Stromal cell of bone marrow (primary cell): ENCODE measurements at places on chromosomes 12 and 14.
A peak's percentile ranks its signal among the peaks of the same experiment; 100 is the strongest.

GRCh38 chr12:83932011-83932410 lies 980.6 kb downstream of the SLC6A15 start:
- DNase-seq = no peak

- peak; percentile 27 for DNase-seq
Observed at GRCh38 chr14:29558516-29558915, 369.1 kb downstream of the PRKD1 start.

DNA sequence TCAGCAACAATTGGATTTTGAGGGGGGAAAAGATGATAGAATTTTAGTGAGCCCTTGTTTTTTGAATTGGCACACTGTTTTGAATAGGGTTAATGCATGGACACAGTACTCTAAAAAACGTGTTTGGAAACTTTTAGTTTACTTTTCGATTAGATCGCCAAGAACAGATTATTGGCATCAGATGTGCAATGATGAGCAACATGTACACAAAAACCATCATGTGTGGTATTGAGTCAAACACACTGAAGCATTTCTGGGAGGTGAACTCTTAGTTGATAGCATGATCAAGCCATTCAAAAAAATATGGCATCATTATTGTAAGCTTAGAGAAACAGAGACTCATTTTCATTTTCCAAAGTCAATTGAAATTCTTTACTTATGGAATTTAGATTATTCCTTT lies 329.2 kb downstream of the ADAMTS20 start:
- DNase-seq = no peak

- no peak for DNase-seq
Observed at GRCh38 chr14:23146980-23147379, 27.9 kb upstream of the CEBPE start.

DNA sequence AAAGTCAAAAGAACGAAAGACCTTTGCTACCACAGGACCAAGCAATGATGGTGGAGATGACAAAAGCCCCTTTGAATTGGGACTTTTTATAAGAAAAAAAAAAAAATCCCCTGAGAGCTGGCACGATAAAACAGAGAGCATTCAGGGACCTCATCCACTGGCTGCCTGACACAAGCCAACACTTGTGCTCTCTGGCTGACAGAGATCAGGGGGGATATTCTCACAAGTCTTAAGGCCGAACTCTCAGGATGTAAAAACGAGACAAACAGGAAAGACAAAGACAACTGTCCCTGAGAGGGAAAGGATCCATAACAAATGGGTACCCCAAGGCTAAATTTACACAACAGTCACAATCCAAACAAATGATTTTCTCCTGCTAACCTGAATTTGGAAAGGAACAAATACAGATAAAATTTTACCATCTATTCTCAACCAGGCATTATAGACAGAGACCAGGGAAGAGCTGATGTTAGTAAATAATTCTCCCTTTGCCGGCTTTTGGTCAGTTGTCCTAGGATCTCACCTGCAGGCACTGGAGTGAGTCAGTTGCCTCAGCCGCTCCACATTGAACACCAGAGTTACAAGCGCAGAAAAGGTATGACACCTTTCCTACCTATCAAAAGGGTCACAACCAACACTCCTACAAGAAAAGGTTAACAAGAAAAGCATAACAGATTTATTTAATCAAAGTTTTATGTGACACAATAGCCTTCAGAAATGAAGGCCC lies 37.9 kb upstream of the GARIN6 start:
- DNase-seq = no peak

GRCh38 chr14:89314274-89314673 lies 102.8 kb downstream of the FOXN3 start:
- no peak for DNase-seq

GRCh38 chr12:45357539-45358417 lies 141.9 kb downstream of the ANO6 start:
- peak; percentile 50 for DNase-seq

GRCh38 chr12:57617942-57618341 lies 6.7 kb downstream of the ARHGEF25 start:
- DNase-seq = no peak

DNA sequence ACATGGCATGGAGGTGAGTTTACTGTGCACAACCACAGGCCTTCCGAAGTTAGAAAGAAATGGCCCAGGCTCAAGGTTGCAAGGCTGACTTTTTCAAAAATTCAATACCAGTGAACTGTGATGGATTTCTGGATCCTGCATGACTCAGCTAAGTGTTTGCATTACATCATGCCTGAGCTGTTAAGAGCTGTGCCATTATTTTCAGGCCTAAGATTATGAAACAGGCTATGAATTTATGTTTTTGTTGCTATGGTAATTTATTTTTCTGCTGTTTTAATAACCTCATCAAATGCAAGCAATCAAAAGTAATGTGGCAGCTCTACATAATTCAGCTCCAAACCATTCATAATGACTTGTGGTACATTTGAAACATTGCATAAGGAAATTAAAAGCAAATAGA lies 457.7 kb upstream of the TMEM132C start:
- peak; percentile 94 for DNase-seq

GRCh38 chr12:78928200-78929074 lies 63.9 kb downstream of the SYT1 start:
- DNase-seq = peak; percentile 21

DNA sequence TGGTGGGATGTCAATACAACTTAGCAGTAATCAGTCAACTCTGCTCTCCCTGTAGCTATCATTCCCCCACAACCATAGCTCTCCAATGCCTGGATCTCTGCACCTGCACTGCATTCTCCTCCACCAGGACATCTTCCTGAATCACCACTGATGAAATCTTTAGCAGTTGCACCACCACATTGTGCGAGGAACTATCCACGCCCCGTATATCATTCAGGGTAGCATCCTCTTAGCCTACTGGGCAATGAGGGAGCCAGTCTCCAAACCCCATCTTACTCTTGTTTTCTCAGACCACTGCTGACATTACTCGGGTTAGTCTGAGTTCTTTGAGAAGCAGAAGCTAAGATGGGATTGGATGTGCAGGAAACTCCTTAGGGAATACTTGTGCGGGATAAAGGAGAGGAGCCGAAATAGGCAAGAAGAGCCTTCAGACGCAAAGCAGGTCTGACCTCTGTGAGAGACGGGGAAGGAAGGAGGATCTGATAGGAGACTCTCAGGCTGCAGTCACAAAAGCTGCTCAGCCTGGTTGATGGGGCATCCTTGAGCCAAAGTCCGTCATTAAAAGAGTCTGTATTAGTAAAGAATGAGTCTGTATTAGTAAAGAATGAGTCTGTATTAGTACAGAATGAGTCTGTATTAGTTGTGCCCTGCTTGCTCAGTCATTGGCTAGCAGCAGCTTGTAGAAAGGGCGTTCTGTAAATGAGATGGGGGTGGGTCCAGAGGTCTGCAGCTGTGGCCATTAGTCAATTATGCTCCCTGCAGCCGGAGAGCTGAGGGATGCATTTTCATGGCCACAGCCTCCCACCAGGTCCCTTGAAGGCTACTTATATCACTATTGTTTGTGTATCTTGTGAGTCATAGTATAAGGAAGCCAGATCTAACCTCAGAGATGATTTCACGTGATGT lies 49.6 kb upstream of the RASSF3 start:
- peak; percentile 91 for DNase-seq

GRCh38 chr12:4272424-4273272 lies 914 bp upstream of the CCND2 start:
- DNase-seq = no peak

DNA sequence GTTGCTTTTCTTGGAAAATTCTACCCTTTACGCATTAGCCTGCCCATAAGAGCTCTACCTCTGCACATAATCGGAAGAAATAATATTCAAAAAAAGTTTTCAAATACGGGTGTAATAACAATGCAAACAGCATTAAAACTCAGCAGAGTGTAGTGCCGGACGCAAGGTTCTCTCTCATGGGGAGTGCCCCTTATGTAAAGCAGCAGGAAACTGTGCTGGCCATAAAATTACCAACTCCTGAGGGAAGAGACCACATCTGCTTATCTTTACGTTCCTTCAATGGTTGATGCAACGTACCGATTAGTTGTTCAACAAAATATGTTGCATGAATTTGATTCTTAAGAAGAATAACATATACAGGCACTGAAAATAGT lies 118.7 kb upstream of the TMCC3 start:
- no peak for DNase-seq

DNA sequence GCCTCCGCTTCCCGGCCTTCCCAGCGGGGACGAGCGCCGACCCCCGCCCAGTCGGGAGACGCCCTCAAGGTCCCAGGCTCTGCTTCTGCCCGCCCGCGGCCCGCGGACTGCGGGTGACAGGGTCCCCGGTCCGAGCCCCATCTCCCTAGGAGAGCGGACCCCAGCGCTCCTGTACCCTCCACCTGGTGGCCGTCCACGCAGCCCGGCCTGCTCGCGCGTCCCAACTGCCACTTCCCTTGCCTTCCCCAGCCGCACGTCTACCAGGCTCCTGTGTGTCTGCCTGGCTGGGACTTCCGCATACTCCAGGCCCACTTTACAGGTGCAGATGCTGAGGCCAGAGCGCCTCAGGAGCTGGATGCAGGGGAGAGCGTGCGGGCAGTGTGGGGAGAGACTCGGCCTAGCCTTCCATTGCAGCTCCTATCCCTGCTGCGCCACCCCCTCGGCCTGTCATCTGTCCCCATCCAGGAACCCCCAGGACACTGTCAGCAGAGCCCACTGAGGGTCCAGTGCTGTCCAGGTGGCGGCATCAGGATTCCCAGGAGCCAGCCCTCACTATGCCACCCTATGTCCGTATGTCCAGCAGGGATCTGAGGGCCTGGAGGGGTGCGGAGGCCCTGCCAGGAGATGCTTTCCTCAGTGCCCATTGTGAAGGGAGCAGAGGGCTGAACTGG lies 8.0 kb upstream of the ANKRD9 start:
- DNase-seq = no peak

GRCh38 chr14:54985156-54985555 lies 41.7 kb downstream of the WDHD1 start:
- DNase-seq = no peak
